Activated T-cell treated with anti-CD3 and anti-CD28 coated beads, Interleukin-2, amount 50 U/mL, for 4 hours (primary cell): ENCODE measurements at places on chromosomes 4 and X. TPM values are rescaled to one million over a fixed set of nuclear protein-coding genes. Genes with fewer than 3 reads are reported as not detected.

DNA sequence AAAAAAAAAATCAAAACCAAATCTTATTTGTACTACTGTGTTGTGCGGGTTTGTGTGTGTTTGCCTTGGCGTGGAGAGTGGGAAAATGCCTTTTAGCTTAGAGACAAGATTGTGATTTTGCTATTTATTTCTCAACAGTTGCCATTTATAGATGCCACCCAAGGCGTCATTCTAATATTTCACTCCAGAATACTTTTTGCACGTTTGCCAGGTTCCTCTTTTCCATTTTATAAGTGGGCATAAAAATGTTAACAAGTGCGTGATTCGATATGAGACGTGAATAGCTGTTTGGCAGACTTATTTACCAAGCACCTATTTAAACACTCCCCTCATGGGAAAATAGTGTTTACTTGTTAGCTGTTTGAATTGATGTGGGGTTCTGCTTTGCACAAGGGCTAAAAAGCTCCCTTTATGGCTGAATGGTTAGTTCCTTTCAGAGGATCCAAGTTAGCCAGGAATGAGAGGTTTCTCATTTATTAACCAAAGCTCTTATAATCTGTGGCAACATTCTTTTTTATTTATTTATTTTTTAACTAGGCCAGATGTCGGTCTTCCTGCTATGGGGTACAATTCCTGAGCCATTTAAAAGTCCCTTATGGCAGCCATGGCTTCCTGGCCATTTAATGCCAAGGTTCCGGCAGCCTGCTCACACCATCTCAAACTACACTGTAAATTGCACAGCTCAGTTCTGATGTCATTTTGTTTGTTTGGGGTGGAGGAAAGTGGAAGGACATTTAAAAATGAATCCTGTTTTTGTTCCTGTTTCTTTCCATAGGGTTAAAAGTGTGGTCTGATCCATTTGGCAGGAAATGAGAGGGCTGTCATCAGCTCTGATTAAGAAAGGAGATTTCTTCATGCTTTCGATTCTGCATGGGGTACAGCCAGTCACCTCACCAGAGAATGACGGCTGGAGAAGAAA is 14.6 kb downstream of the SMIM20 start:
- no peak for DNase-seq

GRCh38 chrX:8847360-8847759 is 46.2 kb upstream of the FAM9A start:
- no peak for DNase-seq

GRCh38 chrX:131802836-131803626 is 220.1 kb upstream of the STK26 start:
- DNase-seq: peak; percentile 75

- DNase-seq: no peak
Measured at GRCh38 chr4:172356016-172356415, 542.8 kb downstream of the GALNTL6 start.

DNA sequence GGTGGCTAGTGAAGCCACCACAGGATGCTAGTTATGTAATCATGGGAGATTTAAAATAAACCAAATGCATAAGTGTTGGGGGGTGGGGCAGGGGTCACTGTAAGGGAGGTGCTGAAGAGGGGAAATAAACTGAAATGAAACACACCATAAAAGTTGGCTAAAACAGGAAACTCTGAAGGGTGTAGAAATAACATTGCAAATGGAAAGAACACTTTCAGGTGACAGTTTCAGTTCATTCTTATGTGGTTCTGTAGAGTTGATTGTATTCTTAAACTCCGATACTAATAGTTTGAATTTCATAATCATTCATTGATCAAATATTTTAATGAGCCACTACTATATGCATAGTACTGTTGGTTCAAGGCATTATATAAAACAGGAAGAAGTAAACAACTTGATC is 80.1 kb downstream of the HDAC8 start:
- no peak for DNase-seq

- DNase-seq: no peak
Measured at GRCh38 chr4:172061204-172061603, 248.0 kb downstream of the GALNTL6 start.

- DNase-seq: peak; percentile 48
Measured at GRCh38 chrX:7925867-7926472, 1.2 kb downstream of the PNPLA4 start.

DNA sequence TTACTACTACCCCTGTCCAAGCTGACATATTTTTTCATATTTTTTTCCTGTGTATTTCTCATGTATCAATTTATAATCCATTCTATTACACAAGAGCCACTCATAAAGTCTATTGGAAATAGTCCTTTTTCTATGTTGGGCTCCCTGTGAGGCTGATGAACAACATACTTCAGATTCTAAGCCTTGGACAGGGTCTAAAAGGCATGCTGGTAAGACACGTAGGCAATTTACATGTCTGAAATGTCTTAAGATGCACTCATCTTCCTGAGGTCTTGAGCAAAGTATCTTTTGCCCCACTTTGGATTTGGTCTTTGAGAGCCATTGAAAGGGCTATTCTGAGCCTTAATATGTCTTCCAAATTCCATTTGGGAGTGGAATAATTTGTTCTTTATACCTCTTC is 31.8 kb downstream of the OCIAD1 start:
- DNase-seq: no peak

- no peak for DNase-seq
Measured at GRCh38 chr4:46274717-46275116, 115.2 kb downstream of the GABRA2 start.

DNA sequence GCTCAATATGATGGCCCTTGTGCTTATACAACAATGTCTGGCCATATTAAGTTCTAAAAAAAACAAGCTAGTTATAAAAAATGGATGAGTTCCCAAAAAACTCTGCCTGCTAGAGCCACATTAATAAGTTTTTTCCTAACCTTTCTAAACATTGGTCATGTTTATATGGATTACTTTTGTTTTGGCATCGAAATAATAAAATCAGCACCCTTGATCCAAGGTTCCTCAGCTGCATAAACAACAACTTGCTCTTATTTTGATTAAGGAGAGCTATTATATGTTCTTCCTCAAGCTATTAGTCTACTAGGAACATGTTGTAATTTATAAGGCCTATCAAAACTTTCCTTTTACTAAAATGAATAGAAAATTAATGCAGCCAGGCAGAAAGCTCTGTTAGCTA is 48.4 kb downstream of the UNC5C start:
- DNase-seq: no peak

GRCh38 chrX:19003756-19004155 is 19.8 kb upstream of the PHKA2 start:
- no peak for DNase-seq

GRCh38 chr4:104719539-104720230 is 225.0 kb upstream of the CXXC4 start:
- no peak for DNase-seq

- no peak for DNase-seq
Measured at GRCh38 chr4:187782286-187782824, 213.2 kb upstream of the ZFP42 start.

DNA sequence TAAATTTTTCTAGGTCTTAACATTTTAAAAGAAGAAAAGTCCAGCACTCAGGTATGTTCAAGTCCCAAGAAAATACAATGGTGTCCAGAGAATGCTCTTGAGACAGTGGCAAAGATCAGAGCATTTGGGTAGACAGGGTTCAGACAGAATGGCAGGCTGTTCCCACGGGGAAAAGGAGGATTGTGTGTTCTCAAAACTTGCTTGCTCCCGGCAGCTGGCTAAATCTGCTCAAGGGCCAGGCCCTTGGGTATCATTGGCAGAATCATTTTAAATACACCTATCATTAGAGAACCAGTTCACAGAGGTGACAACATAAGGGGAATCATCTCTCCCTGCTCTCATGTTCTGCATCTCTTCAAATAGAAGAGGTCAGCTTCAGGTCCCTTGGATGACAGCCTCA is 456.3 kb downstream of the DTHD1 start:
- DNase-seq: no peak

- no peak for DNase-seq
Measured at GRCh38 chrX:118968031-118968430, 6.4 kb upstream of the LONRF3 start.

DNA sequence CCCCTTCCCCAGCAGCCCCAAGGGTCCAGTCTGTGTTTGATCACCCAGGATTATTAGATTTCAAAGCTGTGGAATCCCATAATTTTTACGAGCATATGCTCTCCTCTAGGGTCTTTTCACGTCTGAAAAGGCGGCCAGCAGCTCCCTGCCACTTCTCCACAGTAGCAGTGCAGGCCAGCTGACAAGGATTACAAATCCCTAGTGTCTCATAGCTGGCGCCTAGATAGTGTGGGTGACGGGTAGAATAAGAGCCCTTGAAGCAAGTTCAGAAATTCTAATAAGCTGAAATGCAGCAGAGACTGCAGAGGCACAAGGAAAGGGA is 79.4 kb downstream of the RLIM start:
- no peak for DNase-seq

DNA sequence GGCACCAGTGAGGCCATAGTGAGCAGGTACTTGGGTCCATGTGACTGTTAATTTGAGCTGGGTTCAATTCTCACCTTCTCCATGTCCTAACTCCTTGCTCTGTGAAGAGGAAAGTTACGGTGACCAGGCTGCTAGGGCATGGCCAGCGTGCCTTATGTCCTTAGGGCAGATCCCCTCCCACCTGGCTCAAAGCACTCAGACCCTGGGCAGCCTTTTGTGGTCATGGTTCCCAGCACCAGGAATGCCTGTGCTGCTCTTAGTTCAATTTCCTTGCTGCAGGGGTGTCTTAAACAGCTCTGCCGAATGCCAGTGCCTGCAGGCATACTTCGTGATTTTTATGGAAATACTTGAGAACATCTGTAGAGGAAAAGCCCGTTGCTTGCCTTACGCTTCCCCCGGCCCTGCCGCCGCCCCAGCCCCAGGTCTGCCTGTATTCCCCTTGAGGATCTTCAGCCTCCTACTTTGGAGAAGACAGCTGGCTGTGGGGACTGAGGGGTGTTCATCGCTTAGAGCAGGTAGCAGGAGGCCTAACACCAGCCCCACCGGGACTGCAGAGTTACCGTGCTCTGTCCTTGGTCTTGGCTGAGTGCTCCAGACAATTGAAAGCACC is 3.1 kb upstream of the CDK16 start:
- no peak for DNase-seq

DNA sequence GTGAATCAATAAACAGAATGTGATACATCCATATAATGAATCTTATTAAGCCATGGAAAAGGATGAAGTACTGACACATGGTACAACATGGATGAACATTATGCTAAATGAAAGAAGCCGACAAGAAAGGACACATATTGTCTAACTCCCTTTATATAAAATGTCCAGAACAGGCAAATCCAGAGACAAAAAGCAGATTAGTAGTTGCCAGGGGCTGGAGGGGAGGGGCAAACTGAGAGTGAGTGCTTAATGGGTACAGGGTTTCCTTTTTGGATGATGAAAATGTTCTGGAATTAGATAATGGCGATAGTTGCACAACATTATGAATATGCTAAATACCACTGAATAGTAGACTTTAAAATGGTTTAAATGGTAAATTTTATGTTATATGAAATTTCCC is 17.4 kb downstream of the ADGRG4 start:
- no peak for DNase-seq

DNA sequence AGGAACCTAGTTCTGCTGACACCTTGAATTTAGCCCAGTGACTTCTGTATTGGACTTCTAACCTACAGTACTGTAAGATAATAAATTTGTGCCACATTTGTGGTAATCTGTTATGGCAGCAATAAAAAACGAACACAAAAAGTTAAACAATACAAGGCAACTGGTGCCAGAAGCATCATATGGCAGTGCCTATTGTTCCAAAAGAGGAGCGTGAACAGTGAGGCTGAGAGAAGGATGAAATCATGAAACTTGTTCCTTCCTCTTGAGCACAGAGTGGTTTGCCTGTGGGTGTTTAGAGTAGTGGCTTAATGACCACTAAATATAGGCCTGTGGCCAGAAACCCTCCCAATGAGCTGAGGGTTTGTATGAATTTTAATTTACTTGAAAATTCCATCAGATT is 69.7 kb upstream of the PGRMC2 start:
- DNase-seq: no peak

GRCh38 chrX:150983521-150984168 is 510 bp downstream of the HMGB3 start:
- no peak for DNase-seq

GRCh38 chr4:89582756-89583505 is 254.0 kb downstream of the SNCA start:
- DNase-seq: no peak

DNA sequence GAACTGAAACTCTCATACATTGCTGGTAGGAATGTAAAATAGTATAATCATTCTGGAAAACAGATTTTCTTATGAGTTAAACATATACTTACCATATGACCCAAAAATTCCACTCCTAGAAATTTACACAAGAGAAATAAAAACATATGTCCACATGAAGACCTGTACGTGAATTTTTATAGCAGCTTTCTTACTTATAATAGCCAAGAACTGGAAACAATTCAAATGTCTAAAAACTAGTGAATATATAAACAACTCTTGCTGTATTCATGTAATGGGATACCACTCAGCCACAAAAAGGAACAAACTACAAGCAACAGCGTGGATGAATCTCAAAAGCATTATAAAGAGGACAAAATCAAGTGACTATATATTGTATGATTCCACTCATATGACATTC is 27.5 kb downstream of the TMEM156 start:
- no peak for DNase-seq

DNA sequence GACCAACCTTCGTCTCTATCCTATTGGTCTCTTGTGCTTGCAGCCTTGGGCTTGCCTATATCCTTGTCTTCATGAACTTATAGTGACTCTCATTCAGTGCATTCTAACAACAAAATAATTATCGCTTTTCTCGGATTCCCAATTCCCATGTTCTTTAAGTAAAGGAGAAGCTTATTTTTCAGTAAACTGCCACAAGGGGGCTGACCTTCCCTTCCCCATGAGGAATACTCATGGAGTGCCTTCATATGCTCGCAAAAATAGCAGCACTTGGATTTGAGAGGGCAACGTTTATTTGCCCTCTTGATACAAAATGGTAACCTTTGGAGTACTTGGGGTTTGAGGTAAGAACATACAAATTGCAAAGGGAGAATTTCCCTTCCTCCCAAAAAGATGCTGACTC is 183.2 kb upstream of the TENT5D start:
- no peak for DNase-seq

DNA sequence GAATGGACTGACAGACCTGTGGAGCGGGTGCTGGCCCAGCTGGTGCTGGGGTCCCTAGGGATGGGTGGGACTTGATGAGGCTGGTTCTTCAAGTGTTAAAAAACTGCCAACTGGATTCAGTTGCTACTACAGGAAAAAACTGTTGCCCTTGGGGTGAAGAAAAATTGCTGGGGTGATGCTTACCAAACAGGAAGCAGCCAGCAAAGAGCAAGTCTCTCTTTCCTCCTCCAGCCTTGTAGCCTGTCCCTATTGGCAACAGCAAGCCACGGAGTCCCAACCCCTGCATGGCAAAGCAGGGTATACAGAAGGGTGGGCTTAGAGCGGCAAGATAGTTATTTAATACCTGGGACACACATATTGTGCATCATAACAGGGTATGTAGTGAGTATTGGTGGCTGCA is 60.1 kb upstream of the ATP8A1 start:
- DNase-seq: no peak

- DNase-seq: no peak
Measured at GRCh38 chr4:53640576-53641453, 49.5 kb upstream of the LNX1 start.

GRCh38 chr4:120858776-120859175 is 63.8 kb downstream of the PRDM5 start:
- no peak for DNase-seq

Gene TRIM61
- total RNA-seq: 1.2 TPM

Gene SCRG1
- total RNA-seq: not detected

Gene SNCA
- total RNA-seq: 1.2 TPM

Gene CSAG2
- not detected for total RNA-seq

Gene MAGIX
- 1.6 TPM for total RNA-seq

Gene ALAS2
- total RNA-seq: not detected

Gene SPANXD
- total RNA-seq: not detected

Gene PLK4
- 16.6 TPM for total RNA-seq

Gene COX18
- total RNA-seq: 23.0 TPM

Gene YIPF7
- not detected for total RNA-seq

Gene CDKL2
- not detected for total RNA-seq
